LHCN-M2 (cell line): ENCODE measurements at places on chromosomes 11 and 22. TPM values are rescaled to one million over a fixed set of nuclear protein-coding genes. Genes with fewer than 3 reads are reported as not detected.

The OR10G4 gene
- total RNA-seq, result not detected in 2 replicates

The ANGPTL5 gene
- total RNA-seq, result not detected in 2 replicates

DNA sequence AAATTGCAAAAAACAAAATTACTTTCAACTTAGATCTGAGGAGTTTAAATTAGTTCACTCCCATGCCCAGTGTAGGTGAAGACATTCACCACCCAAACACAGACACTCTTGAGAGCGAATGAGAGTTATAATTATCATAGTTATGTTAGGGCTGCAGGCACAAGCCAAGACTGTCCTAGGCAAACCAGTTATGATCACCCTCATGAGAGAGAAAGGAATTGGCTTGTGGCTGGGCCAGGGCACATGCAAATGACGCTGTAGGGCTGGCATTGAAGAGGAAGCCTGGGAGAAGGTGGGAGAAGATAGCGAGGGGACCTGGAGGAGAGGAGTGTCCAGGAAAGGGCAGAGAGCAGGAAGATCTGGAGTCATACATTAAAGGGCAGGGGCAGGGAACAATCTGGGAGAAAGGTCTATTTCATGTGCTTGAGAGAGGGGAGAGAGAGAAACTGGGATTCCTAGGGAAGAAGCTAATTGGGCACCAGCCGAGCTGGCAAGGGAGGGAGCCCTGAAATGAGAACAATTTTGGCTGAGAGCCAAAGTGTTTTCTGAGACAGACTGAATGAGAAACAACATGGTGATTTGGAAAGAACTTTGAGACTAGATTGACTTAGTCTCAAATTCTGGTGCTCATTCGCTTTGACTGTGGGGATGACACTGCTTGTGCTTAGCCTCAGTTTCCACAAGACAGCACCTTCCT is 279.9 kb downstream of the KIRREL3 start:
- DNase-seq, result no peak

DNA sequence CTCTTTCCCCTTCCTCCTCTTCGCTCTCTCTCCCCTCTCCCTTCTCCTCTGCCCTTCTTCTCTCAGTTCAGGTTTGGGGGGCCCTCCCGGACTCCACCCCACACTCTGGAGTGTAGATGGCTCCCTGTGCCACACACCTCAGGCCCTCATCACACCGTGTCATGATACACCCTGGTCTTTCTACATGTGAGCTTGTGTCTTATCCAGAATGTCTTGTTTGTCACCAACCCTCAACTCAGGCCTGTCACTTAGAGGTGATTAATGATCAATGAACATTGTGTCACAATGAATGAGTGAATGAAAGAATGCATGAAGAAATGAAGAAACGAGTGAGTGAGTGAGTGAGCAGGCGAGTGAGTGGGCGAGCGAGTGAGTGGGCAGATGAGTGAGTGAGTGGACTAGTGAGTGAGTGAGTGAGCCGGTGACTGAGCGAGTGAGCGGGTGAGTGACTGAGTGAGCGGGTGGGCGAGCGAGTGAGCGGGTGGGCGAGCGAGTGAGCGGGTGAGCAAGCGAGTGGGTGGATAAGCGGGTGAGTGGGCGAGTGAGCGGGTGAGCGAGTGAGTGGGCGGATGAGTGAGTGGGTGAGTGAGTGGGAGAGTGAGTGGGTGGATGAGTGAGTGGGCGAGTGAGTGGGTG is 33.8 kb downstream of the CAPN1 start:
- DNase-seq, result no peak

The CHKA gene
- total RNA-seq, result 6.0 and 10.4 TPM in 2 replicates

The APOBEC3A gene
- not detected in 2 replicates for total RNA-seq

The CLDN5 gene
- total RNA-seq, result 4.9 and 11.1 TPM in 2 replicates

GRCh38 chr22:31857247-31857646 is 87.1 kb upstream of the YWHAH start:
- DNase-seq, result no peak

The TIMP3 gene
- 19.6 and 41.0 TPM in 2 replicates for total RNA-seq

The B3GAT1 gene
- total RNA-seq, result not detected in 2 replicates

DNA sequence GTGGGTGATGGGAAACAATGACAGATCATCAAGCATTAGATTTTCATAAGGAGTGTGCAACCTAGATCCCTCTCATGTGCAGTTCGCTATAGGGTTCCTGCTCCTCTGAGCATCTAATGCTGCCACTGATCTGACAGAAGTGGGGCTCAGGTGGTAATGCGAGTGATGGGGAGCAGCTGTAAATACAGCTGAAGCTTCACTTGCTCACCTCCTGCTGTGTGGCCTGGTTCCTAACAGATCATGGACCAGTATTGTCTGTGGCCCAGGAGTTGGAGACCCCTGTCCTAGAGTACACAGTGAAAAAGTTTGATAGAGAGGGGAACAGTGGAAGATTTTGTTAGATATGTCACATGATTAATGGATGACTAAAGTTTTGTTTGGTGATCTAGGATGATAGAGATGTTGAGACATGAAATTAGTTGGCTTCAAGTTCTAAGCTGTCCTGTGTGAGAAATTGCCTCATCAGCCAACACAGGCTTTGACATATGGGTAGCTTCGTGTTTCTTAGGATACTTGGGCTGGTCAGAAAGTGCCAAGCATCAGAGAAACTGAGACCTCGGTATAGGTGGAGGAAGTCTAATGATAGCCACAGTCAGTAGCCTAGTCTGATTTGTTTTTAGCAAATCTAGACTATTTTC is 47.4 kb downstream of the ARHGEF12 start:
- DNase-seq, result no peak

GRCh38 chr11:86718521-86718920 is 46.1 kb upstream of the ME3 start:
- no peak for DNase-seq

The TEX12 gene
- not detected in 2 replicates for total RNA-seq
